ENCODE measurements at places on chromosomes 7 and 10. TPM values are rescaled to one million over a fixed set of nuclear protein-coding genes. Genes with fewer than 3 reads are reported as not detected.

DNA sequence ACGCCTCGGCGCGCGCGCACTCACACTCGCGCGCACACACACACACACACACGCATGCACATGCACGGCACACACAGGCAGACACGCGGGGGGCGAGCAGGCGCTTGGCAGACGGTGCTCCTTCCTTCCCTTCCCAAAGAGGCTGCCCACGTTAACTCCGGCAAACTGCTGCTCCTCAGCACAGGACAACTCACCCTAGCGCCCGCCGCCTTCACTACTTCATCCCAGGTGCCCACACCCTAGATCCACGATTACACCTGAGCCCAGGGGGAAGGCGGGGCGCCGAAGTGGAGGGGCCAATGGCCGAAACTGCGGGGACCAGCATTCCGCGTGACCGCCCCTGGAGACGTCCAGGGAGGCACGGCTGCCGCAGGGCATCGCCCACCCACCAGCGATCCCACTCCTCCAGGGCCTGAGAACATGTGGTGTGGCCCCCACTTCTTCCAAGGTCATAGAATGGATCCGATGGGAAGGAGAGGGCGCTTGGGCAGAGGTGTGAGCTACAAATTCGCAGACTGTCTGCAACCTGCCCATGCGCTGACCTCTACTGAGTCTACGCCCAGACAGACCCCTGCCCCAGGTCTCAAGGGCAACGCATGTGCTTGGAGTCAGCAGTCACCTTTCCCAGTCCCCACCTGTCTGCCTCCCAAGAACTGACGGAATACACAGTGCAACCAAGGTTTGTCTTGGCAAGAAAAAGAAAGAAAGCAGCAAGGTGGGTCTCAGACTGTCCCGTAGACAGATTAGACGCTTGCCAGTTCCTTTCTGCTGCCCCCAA is 74.6 kb downstream of the CALN1 start:
- no peak for DNase-seq
- H3K27ac ChIP-seq, result no peak overlapping the region
- H3K36me3 ChIP-seq, result no peaks in the 10 kb centered on the region
- H3K4me3 ChIP-seq, result no peak overlapping the region

- no peak overlapping the region for H3K4me3 ChIP-seq
- H3K4me1 ChIP-seq, result no peaks in the 10 kb centered on the region
- H3K27me3 ChIP-seq, result no peaks in the 10 kb centered on the region
- no peak for DNase-seq
- H3K27ac ChIP-seq, result no peak overlapping the region
Observed at GRCh38 chr7:84249656-84250055, 55.1 kb upstream of the SEMA3A start.

GRCh38 chr10:7388602-7389001 is 22.2 kb downstream of the SFMBT2 start:
- H3K4me1 ChIP-seq, result peaks cover 52% of the 10 kb centered on the region
- no peaks in the 10 kb centered on the region for H3K36me3 ChIP-seq
- H3K4me3 ChIP-seq, result peak overlapping the region; percentile 40
- H3K27me3 ChIP-seq, result no peaks in the 10 kb centered on the region

LIPM gene
- total RNA-seq, result not detected

HTRA1 gene
- total RNA-seq, result not detected

DNA sequence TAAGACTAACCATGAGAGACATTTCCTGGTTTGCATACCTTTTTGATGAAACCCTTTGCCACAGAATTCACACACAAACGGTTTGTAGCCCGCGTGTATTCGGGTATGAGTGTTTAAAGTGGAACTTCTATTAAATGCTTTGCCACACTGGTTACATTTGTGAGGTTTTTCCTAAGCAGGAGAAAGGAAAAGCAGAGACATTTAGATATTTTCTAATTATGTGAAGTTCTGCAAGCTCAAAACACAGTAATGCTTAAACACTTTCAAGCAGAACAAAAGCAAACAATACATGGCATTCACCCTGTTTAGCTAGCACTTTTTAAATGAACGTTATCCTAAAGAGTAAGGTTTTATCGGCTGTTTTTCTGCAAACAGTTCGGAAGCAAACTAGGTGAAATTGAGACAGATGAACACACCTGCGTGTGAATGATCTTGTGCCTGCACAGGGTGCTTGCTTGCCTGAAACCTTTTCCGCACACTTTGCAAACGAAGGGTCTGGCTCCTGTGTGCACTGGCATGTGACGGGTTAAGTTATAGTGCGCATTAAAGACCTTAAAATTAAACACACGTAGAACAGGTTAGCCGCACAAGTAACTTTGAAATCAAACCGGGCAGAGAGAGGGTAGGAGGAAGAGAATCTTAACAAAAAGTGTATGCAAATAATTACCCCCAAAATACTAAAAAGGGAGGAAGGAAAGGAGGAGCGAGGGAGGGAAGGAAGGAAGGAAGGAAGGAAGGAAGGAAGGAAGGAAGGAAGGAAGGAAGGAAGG is 1.6 kb downstream of the FEZF1 start:
- no peak for DNase-seq
- H3K4me3 ChIP-seq, result no peak overlapping the region
- no peaks in the 10 kb centered on the region for H3K4me1 ChIP-seq
- peaks cover 71% of the 10 kb centered on the region for H3K27me3 ChIP-seq

DNA sequence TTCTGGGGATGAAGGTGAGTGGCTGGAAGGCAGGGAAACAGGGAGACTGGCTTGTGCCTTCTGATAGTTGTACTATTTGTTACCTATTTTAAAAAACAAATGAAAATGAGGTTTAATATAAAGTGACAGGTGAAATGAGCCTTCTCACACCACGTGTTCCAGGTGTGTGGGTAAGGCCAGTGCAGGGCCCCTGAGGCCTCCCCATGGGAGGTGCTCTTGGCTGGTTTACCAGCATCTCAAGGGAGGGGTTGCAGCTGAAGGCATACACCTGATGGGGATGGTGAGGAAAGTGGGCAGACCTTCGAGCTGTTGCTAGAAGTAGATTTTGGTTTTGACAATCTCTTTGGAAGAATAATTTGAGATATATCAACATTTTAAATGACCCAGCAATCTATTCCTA is 103.6 kb downstream of the ARHGAP22 start:
- no peaks in the 10 kb centered on the region for H3K4me1 ChIP-seq
- H3K27me3 ChIP-seq, result peaks cover 6% of the 10 kb centered on the region
- no peak overlapping the region for H3K4me3 ChIP-seq
- H3K36me3 ChIP-seq, result no peaks in the 10 kb centered on the region
- no peak for DNase-seq
- no peak overlapping the region for H3K27ac ChIP-seq

GCK gene
- total RNA-seq, result 1.1 TPM

DNA sequence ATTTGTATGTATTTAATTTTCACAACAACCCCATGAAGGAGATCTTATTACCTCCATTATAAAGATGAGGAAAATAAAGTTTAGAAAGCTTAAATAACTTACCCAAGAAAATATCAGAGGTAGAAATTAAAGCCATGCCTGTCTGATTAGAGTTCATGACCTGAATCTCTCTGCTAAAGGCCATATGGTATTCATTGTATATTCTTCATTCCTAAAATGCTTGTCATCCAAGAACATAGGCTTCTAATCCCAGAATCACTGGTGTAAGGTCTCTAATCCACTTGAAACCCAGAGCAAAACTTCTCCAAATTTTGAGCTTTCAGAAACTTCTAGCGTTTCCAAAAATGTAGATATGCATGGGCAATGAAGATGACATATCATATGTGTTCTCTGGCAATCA is 72.3 kb upstream of the YAE1 start:
- no peak for DNase-seq
- H3K27ac ChIP-seq, result no peak overlapping the region
- no peaks in the 10 kb centered on the region for H3K36me3 ChIP-seq
- H3K4me1 ChIP-seq, result no peaks in the 10 kb centered on the region

DNA sequence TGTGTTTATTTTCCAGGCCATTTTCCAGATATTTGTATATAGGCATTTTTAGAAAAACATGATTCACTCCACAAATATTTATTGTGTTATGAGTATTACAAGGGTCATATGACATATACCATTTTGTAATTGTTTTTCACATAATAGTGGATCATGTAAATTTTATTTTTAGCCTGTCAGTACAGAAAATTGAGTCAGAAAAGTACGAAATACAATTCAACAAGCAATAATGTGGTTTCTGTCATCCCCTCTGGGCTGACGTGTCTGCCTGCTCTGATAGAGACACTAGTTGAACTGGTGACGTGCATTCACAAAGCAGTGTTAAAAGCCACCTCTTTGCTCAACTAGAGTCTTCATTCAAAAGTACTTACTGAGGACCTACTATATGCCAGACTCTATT is 97.9 kb upstream of the STEAP1B start:
- H3K27ac ChIP-seq, result no peak overlapping the region
- peaks cover 18% of the 10 kb centered on the region for H3K27me3 ChIP-seq
- H3K4me3 ChIP-seq, result no peak overlapping the region
- no peak for DNase-seq
- H3K36me3 ChIP-seq, result no peaks in the 10 kb centered on the region

IMMP2L gene
- total RNA-seq, result 20.5 TPM

CYP3A4 gene
- total RNA-seq, result not detected

GRCh38 chr7:149317496-149317895 is 55.5 kb downstream of the ZNF783 start:
- H3K4me1 ChIP-seq, result peaks cover 15% of the 10 kb centered on the region
- no peak overlapping the region for H3K27ac ChIP-seq
- no peak overlapping the region for H3K4me3 ChIP-seq

ECD gene
- 37.5 TPM for total RNA-seq

DNA sequence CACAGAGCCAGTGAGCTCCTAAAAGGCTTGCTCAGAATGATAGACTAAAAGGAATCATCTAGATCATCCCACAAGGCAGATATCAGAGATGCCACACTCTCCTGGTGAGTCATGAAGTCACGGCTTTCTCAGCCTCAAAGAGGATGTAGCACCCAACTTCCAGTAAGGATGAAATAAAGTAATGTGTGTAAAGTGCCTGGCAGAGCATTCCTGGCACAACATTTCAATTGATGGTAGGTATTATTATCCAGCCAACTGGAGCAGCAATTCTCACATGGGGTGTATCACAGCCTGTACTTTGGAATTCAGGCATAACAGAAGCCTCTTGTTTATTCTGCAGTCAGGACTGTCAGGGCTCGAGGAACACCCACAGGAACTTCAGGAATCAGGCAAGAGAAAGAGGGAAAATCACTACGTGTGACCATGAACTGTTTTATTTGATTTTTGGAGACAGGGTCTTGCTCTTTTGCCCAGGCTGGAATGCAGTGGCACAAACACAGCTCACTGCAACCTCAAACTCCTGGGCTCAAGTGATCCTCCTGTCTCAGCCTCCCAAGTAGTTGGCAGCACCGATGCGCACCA is 5.3 kb upstream of the NAT16 start:
- H3K27ac ChIP-seq, result no peak overlapping the region
- no peaks in the 10 kb centered on the region for H3K36me3 ChIP-seq
- no peak for DNase-seq
- peaks cover 5% of the 10 kb centered on the region for H3K4me1 ChIP-seq

DNA sequence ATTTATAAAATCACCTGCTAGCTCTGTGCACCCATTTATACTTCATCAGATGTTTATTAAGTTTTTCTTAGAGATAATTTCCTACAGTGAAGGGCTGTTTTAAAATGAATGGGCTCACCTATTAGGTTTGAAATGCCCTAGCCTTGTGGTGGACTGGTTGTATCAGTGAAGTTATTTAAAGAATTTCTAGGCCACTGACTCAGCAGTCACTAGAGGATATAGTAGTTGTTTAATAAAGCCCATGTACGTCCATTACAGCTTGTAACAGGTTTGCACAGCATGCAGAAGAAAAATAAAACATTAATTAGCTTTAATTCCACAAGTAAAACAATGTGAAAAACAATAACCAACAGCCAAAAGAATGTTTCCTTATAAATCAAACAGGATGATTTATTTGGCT is 128.0 kb downstream of the RSU1 start:
- no peak overlapping the region for H3K4me3 ChIP-seq
- H3K27ac ChIP-seq, result no peak overlapping the region
- H3K4me1 ChIP-seq, result no peaks in the 10 kb centered on the region
- peaks cover 21% of the 10 kb centered on the region for H3K36me3 ChIP-seq

DNA sequence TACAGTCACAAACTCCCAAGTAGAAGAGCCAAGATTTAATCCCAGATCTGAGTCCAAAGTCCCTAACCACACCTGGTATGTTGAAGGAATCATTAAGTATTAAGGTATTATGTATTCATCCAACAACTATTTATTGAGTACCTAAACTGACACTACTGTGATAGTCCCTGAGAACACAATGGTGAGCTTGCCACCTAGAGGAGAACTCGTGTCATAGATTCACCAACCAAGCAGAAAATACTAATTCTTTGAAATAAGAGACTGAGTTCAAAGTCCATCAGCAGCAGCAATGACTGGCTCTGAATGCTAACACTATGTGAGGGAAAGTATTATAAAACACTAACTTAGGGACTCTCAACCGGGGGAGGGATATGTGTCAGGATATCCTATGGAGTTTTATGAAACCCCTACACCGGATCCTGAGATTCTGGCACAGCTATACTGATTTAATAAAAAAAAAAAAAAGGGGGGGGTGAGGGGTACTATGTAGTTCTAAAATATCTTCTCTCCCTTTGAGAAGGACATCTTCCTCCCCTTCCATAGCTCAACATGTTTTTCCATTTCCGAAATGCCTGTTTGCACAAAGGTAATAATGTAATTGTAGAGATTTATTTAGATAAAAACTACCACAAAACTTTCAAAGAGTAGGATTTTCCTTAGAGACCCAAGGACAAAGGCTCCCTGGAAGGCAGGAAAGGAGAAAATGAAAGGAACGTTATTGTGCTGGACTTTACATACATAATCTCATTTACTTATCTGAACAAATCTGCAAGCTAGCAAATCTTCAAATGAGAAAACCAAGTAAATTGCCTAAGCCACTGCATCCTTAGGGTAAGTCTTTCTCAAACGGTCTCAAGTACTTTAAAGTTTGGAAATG is 1.6 kb downstream of the NCOA4 start:
- peak overlapping the region; percentile 84 for H3K4me3 ChIP-seq
- H3K36me3 ChIP-seq, result peaks cover 2% of the 10 kb centered on the region
- peak overlapping the region; percentile 86 for H3K27ac ChIP-seq
- peaks cover 60% of the 10 kb centered on the region for H3K4me1 ChIP-seq
- no peaks in the 10 kb centered on the region for H3K27me3 ChIP-seq
- peak; percentile 38 for DNase-seq

DNA sequence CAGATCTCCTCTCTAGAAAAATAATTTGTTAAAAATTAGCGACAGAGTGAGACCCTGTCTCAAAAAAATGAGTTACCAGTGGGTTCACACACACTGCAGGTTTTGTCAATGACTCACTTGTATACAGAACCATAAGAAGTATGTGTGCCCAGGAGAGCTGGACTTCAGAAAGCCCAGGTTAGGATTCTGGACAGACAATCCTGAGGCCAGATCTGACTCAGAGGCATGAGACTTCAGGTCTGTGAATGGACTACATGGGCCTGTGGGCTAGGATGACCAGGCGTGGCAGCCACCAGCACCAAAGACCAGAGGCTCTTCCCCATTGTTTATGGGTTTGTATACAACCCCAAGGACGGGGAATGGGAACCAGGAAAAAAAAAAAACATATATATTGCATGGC is 9.3 kb upstream of the ZNF438 start:
- H3K36me3 ChIP-seq, result no peaks in the 10 kb centered on the region
- no peak for DNase-seq
- no peak overlapping the region for H3K4me3 ChIP-seq
- no peak overlapping the region for H3K27ac ChIP-seq
- H3K27me3 ChIP-seq, result peaks cover 3% of the 10 kb centered on the region

GRCh38 chr7:134548877-134549276 is at the start of gene AKR1B15:
Gene AKR1B15, plus strand, starts transcription at chr7:134549110. Its CDS starts 15,510 bp downstream, at chr7:134564620.
- DNase-seq, result peak; percentile 63
- H3K27ac ChIP-seq, result no peak within 1 kb of the TSS
- H3K36me3 ChIP-seq, result no peaks in the 10 kb centered on the region

All from activated CD4-positive, alpha-beta memory T cell treated with anti-CD3 and anti-CD28 coated beads for 36 hours (primary cell).